ENCODE measurements at places on chromosomes 2 and 18.

- DNase-seq: no peak
Measured at GRCh38 chr18:57353940-57354461, 1.6 kb downstream of the ST8SIA3 start.

- DNase-seq: no peak
Measured at GRCh38 chr2:176129813-176130146, 275 bp downstream of the HOXD8 start.

DNA sequence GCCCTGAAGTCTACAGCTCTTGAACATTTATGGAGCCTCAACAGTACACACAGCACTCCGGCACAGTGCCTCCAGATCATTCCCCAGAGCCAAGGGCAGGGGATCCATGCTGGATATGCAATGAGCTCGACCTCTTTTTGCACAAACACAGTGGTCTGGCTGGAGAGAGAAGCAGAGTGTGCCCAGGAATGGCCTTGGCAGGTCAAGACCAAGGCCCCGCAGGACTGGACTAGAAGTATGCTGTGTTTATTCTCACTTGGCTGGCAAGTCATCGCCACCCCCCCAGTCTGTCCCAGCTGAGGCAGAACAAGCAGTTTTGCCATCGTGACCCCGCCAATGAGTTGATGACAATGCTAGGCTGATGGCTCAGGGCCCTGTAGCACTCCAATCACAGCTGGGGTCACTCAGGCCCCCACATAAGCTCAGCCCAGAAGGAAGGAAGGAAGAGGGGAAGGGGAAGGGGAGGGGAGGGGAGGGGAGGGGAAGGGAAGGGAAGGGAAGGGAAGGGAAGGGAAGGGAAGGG is 212.1 kb downstream of the TTC32 start:
- no peak for DNase-seq

- DNase-seq: no peak
Measured at GRCh38 chr2:169365029-169365480, 2.7 kb upstream of the LRP2 start.

DNA sequence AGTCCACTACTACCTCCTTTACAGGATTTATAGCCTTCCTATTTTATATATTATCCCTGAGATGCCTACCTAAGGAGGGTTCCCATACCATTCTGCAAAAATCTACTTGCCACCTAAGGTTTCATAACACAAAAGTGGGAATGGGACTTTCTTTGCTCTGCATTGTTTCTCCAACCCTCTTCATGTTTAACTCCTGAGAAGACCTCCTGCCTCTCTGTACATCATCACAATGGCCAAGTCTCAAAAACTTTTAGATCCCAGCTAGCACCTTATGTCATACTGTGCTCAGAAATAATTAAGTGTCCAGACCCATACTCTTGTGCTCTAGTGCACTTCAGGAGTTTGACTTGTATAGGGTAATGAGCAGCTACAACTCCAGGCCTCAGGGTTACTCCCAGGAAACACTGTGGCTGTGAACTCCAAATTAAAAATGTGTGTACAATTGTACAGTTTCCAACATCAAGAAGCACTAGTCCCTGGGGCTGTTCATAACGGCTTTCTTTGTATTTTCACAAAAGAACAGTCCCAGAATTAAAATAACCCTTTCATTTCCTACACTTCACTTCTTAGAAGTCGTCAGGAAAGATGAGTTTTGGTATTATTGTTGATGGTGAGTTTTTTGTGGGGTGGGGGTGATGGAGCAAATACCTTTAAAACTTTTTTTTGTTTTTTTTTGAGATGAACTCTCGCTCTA is 39.4 kb downstream of the METAP1D start:
- DNase-seq: no peak

DNA sequence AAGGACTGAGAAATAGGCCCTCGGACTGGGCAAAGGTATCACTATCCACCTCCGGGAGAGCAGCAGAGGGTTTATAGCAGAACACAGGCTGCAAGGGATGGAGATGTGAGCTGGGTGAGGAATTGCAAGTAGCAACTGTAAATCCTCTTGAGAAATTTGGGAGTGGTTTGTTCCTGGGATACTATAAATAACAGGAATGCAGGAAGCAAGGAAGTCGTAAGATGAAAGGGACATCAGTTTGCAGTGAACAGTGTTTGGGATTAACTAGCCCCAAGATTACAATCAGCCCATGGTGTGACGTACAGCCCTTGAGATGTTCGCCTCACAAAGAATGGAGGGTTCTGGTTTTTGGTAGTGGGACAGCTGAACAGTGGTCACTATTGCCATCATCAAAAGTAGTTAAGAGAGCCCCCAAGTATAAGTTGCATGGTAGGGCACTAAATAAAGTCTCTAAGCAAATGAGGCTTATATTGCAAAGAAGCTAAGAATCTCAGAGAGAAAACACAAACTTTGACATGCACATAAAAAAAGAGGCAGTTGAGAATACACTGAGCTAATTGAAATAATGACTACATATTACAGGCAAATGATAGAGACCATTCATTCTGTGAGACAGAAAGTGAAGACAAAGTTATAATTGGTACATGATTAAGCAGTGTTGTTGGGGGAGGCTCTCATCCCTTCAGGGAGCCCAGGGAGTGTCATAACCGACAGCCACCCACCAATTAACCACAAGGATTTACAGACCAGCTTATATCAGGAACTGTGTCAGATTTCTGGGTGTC is 362.5 kb upstream of the ACVR2A start:
- DNase-seq: no peak

- DNase-seq: no peak
Measured at GRCh38 chr2:220744861-220745260, 827.2 kb downstream of the EPHA4 start.

DNA sequence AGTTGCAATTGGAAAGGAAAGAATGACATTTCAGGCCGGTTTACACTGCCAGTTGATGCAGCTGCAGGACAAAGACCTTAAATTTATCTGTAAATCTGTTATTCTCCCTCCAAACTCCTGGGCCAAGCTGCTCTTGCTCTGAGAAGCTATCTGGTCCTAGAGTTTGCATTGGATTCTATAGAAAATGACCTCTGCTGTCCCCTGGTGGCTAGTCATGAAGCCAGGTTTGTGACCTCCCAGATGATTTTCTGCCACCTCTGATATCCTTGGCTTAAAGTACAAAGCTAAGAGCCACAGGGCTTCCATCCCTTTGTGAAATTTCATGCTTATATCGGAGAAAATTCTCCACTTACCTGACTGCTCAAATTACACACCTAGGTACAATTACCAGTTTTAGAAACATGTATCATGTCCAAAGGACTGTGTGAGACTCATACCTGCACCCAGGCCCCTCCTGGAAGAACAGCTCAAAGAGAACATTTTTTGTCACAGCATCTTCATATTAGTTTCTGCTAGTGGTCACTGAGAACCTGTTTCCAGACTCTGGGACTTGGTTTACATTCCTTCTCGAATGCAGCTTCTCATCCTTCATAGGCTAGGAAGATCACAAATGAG is 28.9 kb upstream of the IER3IP1 start:
- DNase-seq: peak; percentile 65

DNA sequence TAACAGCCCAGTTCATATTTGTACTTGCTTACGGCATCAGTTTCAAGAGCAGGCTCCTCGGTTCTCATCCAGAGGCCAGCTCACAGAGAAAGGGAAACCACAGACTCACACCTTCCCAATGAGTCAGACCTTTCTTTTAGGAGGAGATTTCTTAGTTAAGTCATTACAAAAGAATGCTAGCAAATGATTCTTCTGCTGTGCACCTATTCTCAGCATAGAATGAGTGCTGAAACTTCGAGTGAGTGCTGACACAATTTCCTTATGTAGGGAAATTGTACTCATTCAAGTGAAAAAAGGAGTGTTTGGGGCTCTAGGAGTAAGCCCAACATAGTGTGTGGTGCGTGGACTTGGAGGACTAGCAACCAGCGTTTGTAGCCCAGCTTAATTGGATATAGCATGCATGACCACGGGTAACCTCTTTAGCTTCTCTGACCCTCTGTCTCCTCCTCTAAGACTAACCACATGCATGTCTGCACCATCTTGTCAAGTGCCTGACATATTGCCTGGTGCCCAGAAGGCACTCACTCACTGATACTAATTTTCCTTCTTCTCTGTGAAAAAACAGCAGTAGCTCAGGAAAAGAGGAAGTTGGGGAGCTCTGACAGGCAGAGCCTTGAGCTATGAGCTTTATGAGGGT is 87.0 kb downstream of the ALPK2 start:
- peak; percentile 79 for DNase-seq

DNA sequence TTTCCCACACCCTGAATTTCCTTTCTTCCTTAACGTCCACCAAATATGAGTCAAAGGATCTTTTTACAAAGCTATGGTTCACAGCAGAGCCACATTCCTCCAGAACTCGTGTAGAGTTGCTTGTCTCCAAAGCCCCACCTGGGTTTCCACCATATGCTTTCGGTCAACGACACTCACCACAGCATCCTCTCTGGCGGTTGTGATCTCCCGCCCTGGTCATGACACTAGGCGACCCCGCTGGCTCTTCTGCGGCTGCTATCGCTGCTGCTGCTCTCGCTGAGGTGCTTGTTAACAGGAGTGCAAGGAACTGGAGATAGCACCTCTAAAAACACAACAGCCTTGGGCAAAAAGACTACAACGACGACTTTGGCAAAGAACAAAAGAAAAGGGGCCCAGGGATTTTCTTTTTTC is 340 bp downstream of the SLC40A1 start:
- DNase-seq: peak; percentile 66

DNA sequence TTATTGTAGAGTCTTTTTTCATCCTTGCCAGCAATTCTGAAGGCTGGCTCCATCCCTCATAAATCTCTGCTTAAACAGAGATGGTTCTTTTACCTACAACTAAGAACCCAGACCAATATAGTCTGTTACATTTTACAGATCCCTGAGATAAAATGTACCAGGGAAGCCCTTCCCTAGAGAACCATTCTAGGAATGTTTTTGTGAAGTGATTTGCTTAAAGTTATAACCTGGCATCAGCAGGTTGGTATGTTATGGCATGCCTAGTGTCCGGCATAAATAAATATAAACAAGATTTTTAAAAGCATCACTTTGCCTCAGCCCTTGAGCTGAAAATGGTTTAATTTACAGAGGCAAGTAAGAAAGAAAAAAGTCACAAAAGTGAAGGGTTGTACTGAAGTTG is 18.5 kb upstream of the NPAS2 start:
- DNase-seq: no peak

- DNase-seq: no peak
Measured at GRCh38 chr2:99554871-99555270, 65.1 kb upstream of the REV1 start.

DNA sequence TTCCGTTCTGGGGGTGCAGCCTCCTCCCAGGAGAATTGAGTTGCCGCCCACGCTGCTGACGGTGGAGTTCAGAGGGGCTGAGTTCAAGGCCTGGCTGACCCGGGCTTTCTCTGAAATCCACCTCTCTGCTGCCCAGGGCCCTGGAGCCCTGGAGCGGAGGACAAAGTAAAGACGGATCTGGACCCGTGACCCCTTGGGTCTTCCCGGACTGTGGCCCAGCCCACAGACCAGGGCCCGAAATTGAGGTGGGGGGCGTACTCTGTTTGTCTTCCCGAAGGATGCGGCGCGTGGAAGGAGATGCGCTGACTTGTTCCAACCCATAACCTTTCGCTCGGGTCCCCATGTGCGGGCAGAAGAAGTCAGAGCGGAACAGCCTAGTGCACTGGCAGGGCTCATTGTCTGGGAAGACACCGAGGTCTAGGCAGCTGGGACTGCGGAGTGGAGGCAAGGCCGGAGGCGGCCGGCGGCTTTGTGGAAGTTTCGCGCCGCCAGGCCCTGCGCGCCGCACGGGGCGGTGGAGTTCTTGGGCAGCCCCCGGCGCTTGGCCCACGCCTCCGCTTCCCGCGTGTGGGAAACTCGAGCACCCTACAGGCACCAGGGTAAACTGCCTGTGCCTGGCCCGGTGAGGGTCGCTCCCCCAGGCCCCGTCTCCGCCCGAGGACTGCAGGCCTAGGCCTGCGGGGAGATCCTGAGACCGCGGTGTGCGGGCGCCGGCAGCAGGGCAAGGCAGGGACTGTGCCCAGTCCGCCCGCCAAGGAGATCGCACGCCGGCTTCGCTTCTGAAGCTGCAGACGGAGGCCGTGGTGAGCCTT is 9.8 kb downstream of the POU3F3 start:
- no peak for DNase-seq

DNA sequence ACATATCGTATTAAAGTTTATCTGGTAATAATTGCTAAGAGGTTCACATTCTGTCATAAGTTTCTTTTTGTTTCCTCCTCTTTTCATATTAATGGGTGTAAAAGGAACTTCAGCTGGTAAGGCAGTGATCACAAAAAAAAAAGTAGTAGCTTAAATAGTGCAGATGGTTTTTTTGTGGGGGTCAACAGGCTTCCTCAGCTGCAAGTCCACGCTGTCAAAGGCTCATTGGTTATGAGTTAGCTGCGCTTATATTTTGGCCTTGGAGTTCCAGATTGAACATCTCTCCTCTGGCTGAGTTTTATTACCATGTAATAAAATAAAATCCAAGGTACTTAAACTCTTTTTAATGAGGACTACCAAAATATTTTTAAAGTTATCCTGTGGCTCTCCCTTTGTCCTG is 277.0 kb upstream of the ZEB2 start:
- DNase-seq: no peak

GRCh38 chr2:26848336-26849055 is 564 bp downstream of the DPYSL5 start:
- peak; percentile 63 for DNase-seq

- DNase-seq: no peak
Measured at GRCh38 chr2:11292464-11293255, 51.8 kb downstream of the ROCK2 start.

- no peak for DNase-seq
Measured at GRCh38 chr2:108585436-108585835, 51.2 kb downstream of the LIMS1 start.

GRCh38 chr2:219362072-219362471 is 25.6 kb downstream of the DNPEP start:
- no peak for DNase-seq

DNA sequence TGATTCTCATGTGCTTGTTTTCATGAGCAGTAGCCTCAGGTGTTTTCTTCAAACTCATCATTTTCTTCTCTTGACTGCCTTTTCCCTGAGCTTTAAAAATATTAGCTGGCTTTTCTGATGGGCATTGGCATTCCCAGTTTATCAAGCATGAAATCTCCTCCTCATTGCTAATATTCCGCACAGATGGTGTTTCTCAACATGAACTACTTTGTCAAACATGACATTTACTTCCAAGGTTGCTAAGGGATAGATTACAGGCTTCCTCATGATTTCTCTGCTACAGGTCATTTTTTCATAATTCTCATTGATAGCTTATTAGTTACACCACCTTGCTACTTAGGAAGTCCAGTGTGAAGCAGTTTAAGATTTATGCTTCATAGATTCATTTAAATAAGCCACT is 1116.9 kb upstream of the CNTNAP5 start:
- DNase-seq: no peak

- DNase-seq: no peak
Measured at GRCh38 chr2:36451512-36451911, 95.9 kb downstream of the CRIM1 start.

DNA sequence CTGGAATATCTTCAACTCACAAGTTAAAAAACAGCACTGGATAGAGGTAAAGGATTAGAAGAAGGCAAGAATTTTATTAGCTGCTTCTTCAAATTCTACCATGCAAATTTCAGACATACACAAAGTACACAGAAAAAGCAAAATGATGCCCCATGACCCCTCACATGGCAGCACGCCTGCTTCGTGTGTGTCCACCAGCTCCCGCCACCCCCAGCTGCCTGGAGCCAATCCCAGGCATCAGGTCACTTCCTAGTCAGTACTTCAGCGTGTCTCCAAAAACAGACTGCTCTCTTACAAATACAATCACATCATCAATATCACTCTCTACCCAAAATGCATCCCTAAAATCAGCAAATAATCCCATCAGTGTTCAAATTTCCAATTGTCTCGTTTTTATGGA is 35.8 kb downstream of the IMPA2 start:
- no peak for DNase-seq

Measured in activated effector memory CD4-positive, alpha-beta T cell treated with anti-CD3 and anti-CD28 coated beads, Interleukin-2, amount 50 U/mL, for 16 hours (primary cell).